ENCODE measurements at places on chromosomes 11 and 22. TPM values are rescaled to one million over a fixed set of nuclear protein-coding genes. Genes with fewer than 3 reads are reported as not detected.

Gene MFNG
- total RNA-seq = 7.9 TPM

Gene PDGFD
- total RNA-seq = 1.5 TPM

- H3K4me3 ChIP-seq = peak overlapping the region; percentile 63
- H3K4me1 ChIP-seq = peaks cover 23% of the 10 kb centered on the region
- H3K27ac ChIP-seq = peak overlapping the region; percentile 93
- peaks cover 4% of the 10 kb centered on the region for H3K36me3 ChIP-seq
Measured at GRCh38 chr11:64316672-64317324, 561 bp downstream of the TRMT112 start.

Gene MS4A13
- total RNA-seq = not detected

Gene SEC14L6
- 0.25 TPM for total RNA-seq

- H3K4me3 ChIP-seq = no peak overlapping the region
- no peaks in the 10 kb centered on the region for H3K27me3 ChIP-seq
- DNase-seq = no peak
- H3K36me3 ChIP-seq = no peaks in the 10 kb centered on the region
Measured at GRCh38 chr11:88657076-88657738, 319.7 kb upstream of the CTSC start.

Data from liver (tissue), 10 donors.